PC-3 (cell line): ENCODE measurements at places on chromosomes 13 and 19. TPM values are rescaled to one million over a fixed set of nuclear protein-coding genes. Genes with fewer than 3 reads are reported as not detected.

Gene RUBCNL
- total RNA-seq = 0.17 TPM in 1 of 2 replicates, not detected in the other

Gene CEBPA
- total RNA-seq = 2.9 and 6.3 TPM in 2 replicates

Gene FBXO27
- total RNA-seq = 7.1 and 16.5 TPM in 2 replicates

Gene FGF22
- total RNA-seq = 0.81 and 1.3 TPM in 2 replicates

Gene FCAR
- total RNA-seq = not detected in 2 replicates

- no peak for DNase-seq
Observed at GRCh38 chr13:114140131-114140905, 7.9 kb upstream of the RASA3 start.

GRCh38 chr13:109428146-109428545 lies 358.2 kb downstream of the IRS2 start:
- DNase-seq = no peak

GRCh38 chr19:4594201-4594600 lies 34.7 kb upstream of the SEMA6B start:
- no peak for DNase-seq

DNA sequence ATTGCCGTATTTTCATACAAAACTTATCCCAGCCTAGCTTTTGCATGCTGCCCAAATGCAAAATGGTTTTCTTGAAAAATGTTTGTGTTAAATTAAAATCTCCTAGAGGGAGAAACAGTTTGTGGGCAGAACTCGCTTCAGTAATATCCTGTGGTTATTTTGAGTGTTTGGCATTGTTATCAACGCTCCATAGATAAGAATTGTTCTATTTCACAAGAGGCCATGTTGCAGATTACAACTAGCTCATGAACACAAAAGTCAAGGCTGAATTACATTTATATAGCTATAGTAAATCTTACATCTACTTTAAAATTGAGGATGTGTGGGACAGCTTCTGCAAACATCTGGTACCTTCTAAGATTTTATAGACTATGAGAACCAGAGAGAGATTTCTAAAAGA lies 447.9 kb downstream of the DCT start:
- no peak for DNase-seq

DNA sequence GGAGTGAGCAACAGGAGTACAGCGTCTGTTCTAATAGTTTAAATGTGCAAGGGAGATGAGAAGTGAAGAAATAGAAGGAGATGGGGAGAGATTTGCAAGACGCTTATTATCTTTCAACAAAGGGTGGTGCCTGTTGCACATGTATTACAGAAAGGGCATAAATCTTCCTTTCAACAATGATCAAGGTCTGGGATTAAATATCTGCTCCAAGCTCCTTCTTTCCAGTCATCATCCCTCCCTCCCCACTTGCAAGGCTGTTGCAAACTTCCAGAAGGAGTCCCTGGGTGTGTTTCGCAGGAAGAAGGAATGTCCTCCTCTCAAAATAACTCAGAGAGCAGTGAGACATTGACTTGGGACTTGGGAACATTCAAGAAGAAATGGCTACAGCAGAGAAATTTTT lies 63.5 kb upstream of the MYCBP2 start:
- DNase-seq = no peak

- DNase-seq = peak; percentile 60
Observed at GRCh38 chr13:51781246-51782022, 22.5 kb downstream of the DHRS12 start.

- no peak for DNase-seq
Observed at GRCh38 chr13:39106216-39107005, 68.2 kb downstream of the NHLRC3 start.

DNA sequence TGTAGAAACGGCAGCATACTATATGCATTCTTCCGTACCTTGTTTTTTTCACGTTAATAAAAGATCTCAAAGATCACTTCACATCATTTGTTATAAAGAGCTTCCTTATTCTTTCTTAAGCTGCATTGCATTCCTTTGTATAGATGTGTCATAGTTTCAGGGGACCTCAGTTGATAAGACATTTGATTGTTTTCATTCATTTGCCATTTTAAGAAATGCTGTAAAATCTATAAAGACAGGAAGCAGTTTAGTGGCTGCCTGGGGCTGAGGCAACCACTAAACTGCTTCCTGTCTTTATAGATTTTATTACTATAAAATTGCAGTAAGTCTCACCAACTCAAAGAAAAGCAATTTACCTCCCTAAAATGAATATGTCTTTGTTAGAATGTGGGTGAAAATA lies 59.4 kb downstream of the ZDHHC20 start:
- DNase-seq = peak; percentile 55

- DNase-seq = peak; percentile 6
Observed at GRCh38 chr13:88068975-88069374, 397.8 kb downstream of the SLITRK5 start.

DNA sequence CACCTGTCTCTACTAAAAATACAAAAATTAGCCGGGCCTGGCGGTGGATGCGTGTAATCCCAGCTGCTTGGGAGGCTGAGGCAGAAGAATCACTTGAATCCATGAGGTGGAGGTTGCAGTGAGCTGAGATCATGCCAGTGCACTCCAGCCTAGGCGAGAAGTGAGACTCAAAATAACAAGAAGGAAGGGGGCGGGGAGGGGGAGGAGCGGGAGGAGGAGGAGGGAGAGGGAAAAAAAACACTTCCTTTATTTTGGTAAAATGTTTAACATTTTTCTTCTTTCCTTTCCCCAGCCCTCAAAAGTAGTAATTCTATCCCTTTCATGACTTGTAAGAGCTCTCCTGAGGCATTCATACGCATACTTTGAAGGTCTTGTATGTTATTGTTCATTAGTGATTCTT lies 44.3 kb downstream of the SPRY2 start:
- no peak for DNase-seq
